ENCODE measurements at places on chromosomes 2 and 18.

DNA sequence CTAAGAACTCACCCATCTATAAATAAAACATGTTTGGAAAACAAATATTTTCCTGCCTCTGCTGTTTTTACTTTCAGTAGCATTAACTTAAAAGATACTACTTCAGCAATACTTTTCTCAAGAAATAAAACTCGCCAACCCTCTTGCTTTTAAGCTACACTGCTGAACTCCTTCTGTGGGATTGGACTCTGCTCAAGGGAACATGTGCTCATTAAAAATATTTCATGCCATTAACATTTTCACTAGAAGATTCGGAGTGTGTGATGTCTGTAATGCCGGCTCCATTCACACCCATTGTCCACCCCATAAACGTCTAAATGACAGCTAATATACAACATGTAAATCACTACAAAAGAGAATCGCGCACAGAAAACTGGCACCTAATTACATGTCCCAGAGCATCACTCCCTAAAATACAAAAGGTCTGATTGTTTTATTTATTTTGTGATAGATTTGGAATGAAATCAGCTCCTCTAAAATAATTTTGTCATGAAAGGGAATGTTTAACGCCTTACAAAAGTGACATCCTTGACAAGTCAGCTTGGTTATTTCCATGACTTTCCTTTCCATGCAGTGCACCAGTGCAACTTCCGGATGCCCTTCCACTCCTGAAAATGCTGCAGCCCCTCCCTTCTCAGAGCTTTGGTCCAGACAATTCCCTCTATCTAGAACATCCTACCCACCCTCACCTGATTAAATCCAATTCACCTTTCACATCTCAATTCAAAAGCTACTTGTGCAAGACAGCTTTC lies 73.1 kb downstream of the ANKRD44 start:
- DNase-seq, result no peak

DNA sequence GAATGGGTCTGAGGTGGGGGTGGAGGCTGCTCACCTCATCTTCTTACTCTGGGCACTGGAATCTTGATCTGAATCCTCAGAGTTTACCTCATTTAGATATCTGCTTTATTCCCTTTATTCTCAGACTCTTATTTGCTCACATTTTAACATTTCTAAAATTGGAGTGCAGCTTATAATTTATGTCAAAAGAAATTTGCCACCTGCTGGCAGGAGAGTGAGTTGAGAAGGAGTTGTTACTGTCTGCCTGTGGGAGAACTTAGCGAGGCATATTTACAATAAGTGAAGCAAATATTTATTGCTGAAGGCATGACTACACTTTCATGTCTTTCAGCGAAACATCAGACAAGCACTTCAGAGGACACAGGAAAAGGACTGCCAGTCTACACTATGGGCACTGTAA lies 16.4 kb upstream of the KIAA2012 start:
- DNase-seq, result no peak

GRCh38 chr2:189178054-189178453 lies 1.5 kb downstream of the COL5A2 start:
- no peak for DNase-seq

DNA sequence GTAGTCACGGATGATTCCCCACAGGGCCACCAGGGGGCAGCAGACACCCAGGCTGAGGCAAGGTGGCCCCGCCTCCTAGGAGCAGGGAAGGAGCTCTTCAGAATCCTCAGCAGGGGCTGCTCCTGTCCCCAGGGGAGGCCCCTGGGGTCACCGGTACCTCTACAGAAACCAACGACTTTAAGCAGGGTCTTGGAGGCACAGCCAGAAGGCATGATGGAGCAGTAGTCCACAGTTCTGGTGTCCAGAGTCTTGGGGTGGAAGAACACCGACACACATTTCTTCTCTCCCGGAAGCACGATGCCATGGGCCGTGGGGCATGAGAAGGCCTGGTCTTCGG lies 11.5 kb downstream of the CFAP65 start:
- no peak for DNase-seq

DNA sequence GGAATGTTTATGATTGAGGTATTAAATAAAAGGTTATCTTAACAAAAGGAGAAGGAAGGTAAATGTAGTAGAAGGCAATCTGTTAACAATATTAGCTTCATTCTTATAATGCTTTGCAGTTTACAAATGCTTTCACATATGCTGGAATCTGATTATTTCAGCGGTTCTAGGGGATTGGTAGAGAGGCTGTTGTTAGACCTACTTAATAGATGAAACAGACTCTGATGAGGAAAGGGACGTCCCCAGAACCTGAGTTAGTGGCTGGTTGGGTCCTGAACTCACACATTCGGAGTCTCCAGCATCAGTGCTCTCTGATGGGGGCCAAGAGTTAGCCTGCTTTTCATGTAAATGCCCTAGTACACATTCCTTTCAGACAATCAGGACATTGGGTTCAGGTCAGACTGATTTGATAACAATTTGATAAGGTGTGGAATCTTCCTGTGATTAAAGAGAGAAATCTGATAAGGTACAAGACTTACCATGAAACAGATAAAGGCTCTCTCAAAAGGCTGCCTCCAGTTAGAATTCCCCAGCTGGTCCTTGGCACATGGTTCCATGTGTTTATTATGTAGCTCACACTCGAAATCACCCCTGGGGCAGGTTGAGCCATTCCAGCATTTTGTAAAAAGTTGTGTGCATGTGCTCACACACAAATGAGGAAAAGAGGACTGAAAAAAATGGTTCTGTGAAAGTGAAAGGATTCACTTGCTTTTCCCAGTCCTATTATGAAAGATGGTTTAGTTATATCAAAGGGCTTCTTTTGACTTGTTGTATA lies 103.1 kb downstream of the GPD2 start:
- no peak for DNase-seq

DNA sequence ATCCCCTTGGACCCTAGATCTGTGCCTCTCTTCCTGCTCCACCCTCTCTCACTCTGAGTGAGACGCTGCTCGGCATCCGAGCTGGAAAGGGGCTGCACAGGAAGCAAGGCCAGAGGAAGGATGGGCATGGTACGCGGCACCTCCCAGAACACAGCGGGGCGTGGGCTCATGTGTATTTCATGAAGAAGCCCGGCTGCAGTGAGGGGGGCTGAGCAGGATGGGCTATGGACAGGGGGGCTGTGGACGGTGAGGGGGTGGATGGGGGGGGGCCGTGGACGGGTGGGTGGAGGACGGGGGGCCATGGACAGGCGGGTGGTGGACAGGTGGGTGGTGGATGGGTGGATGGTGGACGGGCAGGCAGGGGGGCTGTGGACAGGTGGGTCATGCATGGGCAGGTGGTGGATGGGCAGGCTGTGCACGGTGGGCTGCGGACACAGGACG lies 28.5 kb downstream of the SLC66A2 start:
- DNase-seq, result no peak

GRCh38 chr2:138601458-138602165 lies 100.0 kb downstream of the SPOPL start:
- no peak for DNase-seq

All from HCT116 (cell line).